Hematopoietic multipotent progenitor cell treated with erythropoietin and hydrocortisone succinate and interleukin-3 and kit ligand, for 8 days (in vitro differentiated cells): ENCODE measurements at places on chromosomes 4 and X.

- DNase-seq, result peak; percentile 97
These were observed 168.3 kb downstream of the SPRY1 start for GRCh38 chr4:123564758-123565346.

- no peak for DNase-seq
These were observed 158.3 kb downstream of the DMD start for GRCh38 chrX:33053001-33053400.

GRCh38 chrX:19283597-19284339 lies 60.0 kb upstream of the PDHA1 start:
- DNase-seq, result no peak

- DNase-seq, result no peak
These were observed 47.7 kb downstream of the MANBA start for GRCh38 chr4:102713096-102713495.

GRCh38 chrX:13937370-13938050 lies 92.2 kb downstream of the GEMIN8 start:
- DNase-seq, result no peak

DNA sequence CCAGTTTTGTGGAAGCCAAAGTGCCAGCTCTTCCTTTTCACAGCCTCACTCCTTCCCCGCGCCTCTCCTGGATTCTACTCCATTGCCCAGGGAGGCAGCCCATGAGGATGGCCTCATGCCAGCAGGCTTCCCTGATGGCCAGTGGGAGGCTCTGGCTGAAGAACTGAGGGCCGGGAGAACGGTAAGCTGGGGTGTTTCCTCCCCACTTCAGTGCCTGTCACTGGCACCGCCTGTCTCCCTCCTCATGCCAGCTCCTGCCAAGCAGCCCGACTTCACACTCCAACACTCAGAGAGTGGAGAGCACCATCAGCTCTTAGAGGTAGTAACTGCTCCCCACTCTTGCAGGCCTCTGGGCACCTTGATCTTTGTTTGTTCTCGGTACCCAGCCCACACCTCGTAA lies 46.9 kb upstream of the STIM2 start:
- DNase-seq, result no peak

- DNase-seq, result no peak
These were observed 3.9 kb upstream of the SYNPO2 start for GRCh38 chr4:118884716-118885115.

- no peak for DNase-seq
These were observed 33.3 kb upstream of the SLC2A9 start for GRCh38 chr4:10054571-10055041.

- DNase-seq, result no peak
These were observed 82.1 kb downstream of the EFNB1 start for GRCh38 chrX:68910731-68911428.

- DNase-seq, result no peak
These were observed 1136.6 kb upstream of the PABPC4L start for GRCh38 chr4:135338181-135338580.

DNA sequence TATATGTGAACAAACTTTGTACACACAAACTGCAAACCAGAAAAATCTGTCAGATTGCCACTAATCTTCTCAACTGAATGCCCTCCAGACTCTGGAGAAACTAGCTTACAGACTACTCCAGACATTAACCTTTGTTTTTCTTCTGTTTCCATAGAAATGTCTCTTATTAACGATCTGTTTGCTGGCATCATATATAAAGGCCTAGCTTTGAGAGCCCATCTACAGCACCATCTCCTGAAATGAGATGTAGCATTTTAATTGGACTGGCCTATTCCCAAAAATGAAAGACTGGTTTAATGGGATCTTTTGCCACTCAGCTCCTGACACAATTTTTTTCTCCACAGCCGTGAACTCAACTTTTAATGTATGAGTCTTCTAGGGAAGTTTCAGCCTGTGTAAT lies 266.0 kb upstream of the IL1RAPL1 start:
- DNase-seq, result no peak

DNA sequence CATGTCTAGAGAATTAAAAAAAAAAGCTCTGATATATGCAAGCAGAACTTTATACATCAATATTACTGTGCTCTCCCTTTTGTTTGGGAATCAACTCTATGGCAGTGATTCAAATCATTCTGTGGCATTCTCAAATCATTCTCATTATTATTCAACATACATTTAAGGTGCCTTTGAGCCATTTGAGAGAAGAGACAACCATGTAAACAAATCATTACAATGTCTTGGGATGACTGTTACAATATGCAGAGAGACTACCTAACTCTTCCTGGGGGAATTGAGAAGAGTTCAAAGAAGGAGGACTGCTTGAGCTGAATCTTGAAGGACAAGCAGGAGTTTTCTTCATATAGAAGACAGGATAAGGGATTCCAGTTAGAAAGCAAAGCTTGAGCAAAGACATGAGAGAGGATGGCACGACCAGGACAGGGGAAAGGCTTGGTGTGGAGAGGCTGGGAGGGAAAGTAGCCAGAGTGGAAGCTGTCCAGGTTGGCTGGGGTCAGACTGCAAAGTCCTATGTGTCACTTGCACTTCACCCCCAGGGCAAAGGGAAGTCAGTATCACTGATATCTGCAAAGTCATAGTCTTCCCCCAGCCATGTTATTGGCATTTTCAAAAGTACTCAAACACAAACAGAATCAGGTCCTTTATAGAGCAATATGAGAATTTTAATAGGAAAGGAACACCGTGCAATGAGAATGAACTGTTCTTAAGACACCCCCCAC lies 9.0 kb downstream of the SEC24D start:
- no peak for DNase-seq

DNA sequence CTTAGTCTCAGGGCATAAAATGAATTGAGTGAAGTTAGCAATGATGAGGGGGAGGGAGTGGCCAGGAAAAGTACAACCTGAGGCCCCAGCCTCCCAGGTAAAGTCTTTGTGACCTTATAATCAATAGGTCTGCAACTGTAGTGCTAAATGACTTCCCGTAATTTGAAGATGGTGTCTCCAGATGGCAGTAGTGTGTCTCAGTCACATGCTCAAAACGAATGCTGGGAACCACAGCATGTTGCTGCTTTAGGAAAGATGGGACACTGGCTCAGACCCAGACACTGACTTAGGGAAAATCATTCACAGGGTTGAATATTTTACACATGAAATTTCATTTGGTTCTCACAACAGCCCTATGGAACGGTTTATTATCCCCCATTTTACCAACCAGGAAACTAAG lies 10.3 kb downstream of the SRPX2 start:
- peak; percentile 27 for DNase-seq

GRCh38 chr4:176406736-176407135 lies 87.0 kb downstream of the SPCS3 start:
- DNase-seq, result no peak

- no peak for DNase-seq
These were observed 1265.7 kb downstream of the C4orf33 start for GRCh38 chr4:130361616-130362015.

DNA sequence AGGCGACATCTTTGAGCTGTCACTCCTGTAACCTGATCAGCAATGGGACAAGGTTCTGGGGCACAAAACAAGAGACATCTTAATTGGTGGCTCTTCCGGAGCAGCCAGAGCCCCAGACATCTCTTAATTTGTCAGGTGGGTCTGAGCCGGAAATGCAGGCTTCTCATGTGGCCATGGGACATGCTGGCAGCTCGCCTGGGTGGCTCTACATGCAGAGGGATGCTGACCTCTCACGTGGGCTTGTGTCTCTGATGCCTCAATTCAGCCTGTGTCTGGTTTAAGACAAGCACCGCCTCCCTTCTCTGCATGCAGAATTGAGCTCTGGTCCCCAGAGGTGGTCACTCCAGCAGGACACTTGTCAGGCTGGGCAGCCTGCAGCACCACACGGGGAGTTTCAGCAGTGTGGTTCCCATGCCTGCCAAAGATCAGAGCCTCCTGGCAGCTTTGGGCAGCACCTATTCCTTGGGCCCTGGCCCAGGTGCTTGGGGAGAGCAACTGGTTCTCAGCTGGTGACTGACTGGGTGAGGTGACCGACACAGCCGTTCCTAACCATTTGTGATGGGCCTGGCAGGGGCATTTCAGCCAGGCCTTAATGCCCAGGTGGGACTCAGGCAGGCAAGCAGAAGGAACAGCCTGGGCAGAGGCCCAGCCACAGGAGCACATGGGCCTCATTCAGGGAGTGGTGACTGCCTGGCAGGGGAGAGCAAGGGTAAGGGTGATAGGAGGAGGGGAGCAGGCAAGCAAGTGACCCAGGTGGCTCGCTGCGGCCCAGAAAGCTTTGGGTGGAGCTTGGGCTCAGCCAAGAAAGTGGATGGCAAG lies 53.4 kb downstream of the HMX1 start:
- DNase-seq, result no peak

GRCh38 chrX:136185401-136186022 lies 38.2 kb downstream of the FHL1 start:
- DNase-seq, result no peak

DNA sequence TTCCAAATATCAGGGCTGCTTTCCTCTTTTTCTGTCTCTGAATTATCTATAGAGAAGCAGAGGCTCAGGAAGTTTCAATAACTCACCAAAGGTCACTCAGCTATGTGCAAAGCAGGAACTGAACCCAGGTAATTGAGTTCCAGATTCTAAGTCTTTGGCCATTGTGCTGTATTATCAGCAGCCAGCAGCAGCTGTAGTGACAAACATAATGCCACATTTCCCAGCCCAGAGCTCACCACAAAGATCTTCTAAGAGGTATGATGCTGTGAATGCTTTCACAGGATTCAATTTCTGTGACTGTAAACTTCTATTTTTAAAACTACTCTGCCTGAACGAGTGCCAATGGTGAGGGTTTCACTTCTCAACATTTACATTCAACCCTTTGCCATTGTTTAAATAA lies 56.4 kb downstream of the SPOCK3 start:
- DNase-seq, result no peak

DNA sequence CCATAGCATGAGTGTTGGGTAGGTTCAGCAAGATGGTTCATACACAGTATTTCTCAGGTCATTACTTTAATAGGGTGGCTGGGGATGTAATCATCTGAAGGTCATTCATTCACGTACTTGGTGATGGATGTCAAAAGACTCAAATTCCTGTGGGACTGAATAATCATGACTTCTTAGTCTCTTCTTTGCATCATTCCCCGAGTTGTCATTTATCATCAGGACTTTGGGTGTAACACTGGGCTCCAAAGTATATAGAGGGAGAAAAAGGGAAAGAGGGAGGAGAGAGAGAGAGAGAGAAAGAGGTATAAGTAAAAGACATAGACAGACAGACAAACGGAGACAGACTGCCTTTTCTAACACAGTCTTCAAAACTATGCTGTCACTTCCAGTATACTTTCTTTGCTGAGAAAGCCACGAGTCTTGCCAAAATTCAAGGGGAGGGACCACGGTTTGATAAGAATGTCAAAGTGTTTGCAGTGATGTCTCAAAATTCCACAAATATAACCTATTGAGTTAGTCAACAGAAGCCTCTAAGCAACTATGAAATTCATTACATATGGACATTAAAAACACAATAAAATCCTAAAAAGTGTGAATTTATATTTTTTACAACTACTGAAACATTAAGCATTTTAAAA lies 55.9 kb downstream of the UGT2A3 start:
- no peak for DNase-seq

- peak; percentile 31 for DNase-seq
These were observed 37.0 kb downstream of the HPGDS start for GRCh38 chr4:94305466-94306225.

DNA sequence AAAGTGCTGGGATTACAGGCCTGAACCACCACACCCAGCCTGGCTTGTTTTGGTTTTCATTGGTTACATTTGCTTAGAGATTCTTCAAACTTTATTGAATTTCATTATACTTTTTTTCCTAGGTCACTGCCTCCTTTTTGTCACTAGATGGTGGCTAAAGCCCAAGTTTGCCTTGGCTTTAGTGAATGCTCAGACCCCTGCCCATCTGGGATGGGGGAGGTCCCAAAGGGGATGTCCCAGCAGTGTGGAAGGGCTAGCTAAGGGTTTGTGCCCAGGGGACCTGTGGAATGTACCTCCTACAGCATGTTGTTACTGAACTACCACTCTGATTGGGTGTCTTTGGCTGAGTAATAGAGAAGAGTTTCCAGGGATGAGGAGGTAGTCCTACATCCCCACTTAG lies 58.4 kb downstream of the CEP135 start:
- DNase-seq, result no peak

- no peak for DNase-seq
These were observed 99.6 kb downstream of the IQCM start for GRCh38 chr4:149715822-149716585.

GRCh38 chr4:139810710-139811109 lies 145.1 kb downstream of the MGST2 start:
- peak; percentile 36 for DNase-seq

DNA sequence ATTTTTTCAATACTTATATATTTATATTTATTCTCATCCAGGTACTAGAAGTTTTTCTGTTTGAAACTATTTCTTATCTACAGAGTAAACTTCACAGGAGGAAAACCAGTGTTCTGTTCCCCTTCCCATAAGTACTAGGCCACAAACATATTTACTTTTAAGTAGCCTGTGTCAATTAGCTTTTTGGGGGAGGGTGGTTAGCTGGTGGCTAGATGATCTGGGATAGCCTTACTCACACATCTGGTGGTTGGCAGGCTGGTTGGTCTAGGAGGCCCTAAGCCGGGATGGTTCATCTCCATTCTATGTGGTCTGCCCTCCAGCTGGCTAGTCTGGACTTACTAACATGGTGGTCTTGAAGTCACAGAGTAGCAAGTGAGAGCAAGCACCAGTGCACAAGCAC lies 6.2 kb downstream of the JADE3 start:
- no peak for DNase-seq

DNA sequence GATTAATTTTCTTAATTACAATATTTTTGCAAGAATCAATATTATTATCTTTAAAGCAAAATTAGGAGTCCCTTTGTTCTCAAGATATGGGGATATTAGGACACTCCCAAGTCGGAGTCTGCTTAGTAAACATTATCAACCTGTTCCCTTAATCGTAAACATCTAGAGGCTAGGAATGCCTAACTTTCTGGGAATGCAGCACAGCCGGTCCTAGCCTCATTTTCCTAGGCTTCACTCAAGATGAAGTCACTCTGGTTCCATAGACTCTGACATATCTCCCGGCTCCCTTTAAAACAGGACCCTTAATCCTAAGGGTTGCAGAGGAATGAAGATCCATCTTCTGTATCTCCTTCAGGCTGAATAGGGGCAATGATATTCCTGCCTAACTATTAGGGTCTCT lies 367.6 kb downstream of the GPM6A start:
- no peak for DNase-seq

DNA sequence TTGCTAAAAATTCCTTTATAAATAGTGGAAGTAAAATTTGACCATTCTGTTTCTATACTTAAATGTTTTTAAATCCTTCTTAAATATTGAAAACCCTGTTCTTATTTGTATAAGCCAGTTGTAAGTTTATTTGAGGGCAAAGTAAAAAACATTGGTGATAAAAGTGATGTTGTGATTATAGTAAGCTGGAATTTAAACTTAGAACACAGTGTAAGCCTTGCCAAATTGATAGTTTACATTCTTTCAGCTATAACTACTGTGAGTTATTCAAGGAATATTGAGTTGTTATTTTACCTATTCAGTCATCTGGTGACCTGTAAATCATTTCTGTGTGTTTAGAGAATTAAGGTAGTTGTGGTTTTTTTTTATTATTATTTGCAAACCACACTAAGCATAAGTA lies 9.6 kb downstream of the YY2 start:
- no peak for DNase-seq
